Left ventricle myocardium inferior (tissue), 1 donor: ENCODE measurements at places on chromosomes 1 and 21.

DNA sequence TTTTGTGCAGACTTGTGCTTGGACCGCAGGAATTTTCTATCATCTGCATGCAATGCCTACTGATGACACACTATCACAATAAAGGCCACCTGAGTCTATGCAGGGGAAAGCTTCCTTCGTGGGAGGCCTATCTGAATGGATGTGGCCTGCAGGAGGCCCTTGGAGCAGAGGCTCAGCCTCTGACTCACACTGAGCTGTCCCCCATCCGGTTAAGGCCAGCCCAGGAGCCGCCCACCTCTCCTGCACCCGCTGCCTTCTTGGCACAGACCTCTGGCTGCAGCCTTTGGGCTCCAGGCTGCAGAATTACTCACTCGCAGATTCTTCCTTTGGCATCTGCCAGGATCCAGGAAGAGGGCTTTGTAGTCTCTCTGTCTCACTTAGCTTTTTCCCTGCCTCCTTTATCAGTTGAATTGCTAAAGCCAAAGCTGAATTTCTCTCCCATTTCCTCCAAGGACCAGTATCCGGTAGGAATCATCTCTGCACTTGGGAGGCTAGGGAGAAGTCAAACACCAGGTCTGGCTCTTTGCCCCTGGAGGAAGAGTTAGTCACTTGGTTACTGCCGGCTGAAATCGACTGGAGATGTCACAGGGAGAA, 65.1 kb upstream of the JUN start:
- DNase-seq = peak; percentile 63

DNA sequence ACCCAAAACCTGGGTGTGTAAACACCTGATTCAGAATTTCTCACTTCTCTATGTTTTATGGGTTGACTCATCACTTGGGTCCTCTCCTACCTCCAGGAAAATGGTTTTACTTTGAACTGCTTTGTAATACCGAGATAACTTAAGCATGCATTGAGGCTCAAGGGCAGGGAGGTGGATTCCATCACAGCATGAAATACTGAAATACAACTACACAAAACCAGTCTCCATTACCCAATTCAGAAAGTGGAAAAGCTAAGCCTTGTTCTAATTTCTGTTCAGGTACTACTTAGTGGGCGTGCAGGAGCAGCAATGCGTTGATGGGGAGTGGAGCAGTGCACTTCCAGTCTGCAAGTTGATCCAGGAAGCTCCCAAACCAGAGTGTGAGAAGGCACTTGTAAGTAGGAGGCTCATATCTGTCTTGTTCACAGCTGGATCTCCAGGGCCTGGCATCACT, 6.1 kb upstream of the C4BPA start:
- DNase-seq = no peak

DNA sequence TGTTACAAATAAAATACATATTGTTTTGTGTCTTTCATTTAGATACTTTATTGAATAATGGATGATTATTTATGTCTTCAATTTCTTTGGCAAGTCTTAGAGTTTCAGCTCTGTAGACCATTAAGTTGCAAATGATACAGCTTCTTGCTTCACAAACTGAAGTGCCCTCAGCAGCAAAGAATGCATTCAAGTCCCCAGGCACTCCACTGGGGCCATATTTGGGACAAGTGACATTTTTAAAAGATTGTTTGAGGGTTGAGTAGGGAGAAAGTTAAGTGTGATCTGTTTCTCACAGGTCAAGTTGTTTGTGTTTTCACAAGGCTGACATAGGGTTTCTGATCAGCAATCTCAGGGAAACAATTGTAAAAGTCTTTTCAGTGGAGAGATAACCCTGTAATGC, 400.7 kb downstream of the PLA2G4A start:
- no peak for DNase-seq

GRCh38 chr1:27367160-27367650, 444 bp upstream of the MAP3K6 start:
- DNase-seq = no peak

DNA sequence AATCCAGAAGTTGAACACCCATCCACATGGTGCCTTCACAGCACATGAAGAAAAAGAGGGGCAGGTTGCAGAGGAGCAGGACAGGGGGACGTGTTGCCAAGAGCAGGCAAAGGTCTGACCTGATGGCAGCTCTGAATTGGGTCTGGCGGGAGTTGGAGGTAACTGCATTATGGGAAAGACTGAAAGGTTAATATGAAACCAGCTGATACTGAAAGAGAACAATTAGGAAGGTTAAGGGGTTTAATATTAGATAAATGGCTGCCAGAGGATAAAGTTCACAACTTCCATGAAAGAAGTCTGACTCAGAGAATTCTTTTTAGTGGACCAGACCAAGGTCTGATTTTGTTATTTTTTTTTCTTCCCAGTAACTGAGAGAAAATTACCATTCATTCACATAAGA, 76.1 kb downstream of the CD58 start:
- no peak for DNase-seq

DNA sequence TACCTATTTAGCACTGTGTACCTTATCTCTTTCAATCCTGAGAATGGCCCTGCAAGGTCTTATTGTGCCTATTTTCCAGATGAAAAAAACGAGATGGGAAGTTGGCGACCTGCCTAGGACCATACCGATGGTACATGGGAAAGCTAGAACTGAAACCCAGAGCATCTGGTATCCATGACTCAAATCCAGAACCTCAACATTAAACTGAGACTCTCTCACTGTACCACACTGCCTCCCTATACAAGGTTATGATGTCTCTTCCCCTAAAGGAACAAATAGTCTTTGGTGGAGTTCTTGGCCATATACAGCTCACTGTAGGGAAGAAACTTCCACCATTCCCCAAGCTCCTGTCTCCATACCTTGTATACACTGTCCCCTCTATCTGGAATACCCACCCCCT, 110.7 kb downstream of the TNR start:
- DNase-seq = no peak
